SK-N-SH (cell line): ENCODE measurements at places on chromosomes 7 and 10.

GRCh38 chr7:27176962-27177794 is 3.1 kb upstream of the HOXA10 start:
- DNase-seq, result no peak

DNA sequence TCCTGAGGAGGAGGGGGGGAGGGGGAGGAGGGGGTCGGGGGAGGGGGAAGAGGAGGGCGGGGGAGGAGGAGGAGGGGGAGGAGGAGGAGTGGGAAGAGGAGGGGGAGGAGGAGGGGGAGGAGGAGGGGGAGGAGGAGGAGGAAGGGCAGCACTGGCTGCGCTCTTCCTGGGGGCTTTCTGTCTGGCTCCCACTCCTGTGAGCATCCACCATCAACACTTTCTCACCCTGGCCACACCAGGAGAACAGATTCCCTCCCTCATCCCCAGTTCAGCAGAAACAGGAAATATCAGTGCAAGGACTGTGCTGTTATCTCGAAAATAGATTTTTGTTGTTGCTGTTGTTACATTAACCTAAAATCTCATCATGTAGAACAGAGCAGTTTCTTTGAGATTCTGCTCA is 530.5 kb downstream of the ACTR3B start:
- no peak for DNase-seq

DNA sequence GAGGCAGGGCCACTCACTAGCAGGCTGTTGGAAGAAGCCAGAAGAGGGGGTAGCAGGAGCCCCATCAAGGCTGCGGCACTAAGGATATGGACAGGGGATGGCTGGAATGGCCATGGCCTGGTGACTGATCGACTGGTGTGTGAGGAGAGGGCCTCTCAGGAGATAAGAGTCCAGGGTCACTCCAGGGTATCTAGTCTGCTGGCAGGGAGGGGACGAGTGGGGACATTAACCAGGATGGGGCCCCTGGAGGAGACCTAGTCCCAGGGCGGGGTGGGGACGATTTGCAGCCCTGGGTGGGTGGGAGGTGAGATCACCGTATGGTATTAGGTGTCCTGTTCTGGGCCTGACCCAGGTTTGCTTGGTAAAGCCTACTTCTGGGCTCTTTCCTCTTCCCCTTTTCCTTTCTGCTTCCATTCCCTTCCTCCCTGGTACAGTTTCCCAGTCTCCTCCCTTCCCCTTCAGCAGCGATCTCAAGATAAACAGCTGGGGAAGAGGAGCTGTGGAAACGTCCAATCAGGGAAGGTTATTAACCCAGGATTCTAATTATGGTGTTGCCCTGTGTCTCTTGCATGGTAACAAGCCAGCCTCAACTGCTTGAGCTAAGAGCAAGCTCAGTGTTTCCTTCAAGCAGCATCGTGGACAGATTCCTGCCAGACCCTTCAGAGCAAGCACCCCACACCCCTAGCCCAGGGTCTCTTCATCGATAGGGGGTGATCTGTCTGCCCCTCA is 233.2 kb downstream of the RPS24 start:
- DNase-seq, result peak; percentile 69

DNA sequence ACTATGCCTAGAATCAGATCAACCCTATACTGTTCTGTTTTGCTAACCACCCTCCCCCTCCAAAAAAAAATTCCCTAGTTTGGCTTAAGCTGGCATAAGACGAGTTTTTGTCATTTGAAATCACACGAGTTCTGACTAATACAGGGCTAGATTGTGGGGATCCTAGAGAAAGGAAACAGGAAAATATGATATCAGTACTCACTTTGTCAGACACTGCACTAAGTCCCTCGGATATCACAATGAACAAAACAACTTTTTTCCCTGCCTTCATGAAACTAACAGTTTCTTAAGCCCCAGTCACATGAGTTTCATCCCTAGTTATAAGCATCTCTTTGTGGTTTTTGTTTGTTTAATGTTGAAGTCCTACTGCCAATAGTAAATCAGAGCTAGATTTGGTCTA is 118.5 kb downstream of the ITGB8 start:
- no peak for DNase-seq

- no peak for DNase-seq
These were observed 13.2 kb upstream of the MALSU1 start for GRCh38 chr7:23285657-23286646.

GRCh38 chr7:84422790-84423189 is 228.2 kb upstream of the SEMA3A start:
- DNase-seq, result no peak

GRCh38 chr7:30594048-30594539 is 584 bp upstream of the GARS1 start:
- DNase-seq, result peak; percentile 78

- no peak for DNase-seq
These were observed 9.9 kb upstream of the MYO1G start for GRCh38 chr7:44988701-44989100.

- DNase-seq, result no peak
These were observed 14.0 kb downstream of the KNDC1 start for GRCh38 chr10:133173860-133174640.

- DNase-seq, result no peak
These were observed 414.8 kb downstream of the RPS24 start for GRCh38 chr10:78448470-78448869.

- no peak for DNase-seq
These were observed 525.6 kb downstream of the PTPRN2 start for GRCh38 chr7:158061884-158062656.

DNA sequence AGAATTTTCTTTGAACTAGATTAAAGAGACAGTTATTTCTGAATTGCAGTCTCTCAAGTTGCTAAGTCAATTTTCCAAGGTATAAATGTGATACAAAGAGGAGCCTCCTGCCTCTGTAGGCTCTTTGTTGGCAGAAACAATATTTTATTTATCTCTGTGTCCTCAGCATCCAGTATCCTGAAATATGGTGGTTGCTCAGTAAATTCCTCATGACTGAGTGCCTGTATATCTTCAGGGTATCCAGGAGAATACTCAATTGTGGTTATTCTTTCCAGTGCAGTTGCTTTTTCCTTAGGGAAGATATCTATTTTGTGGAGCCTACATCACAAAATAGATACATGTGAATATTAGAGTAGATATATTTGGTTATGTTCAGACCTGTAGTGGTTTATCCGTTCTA is 144.8 kb upstream of the FERD3L start:
- DNase-seq, result no peak

DNA sequence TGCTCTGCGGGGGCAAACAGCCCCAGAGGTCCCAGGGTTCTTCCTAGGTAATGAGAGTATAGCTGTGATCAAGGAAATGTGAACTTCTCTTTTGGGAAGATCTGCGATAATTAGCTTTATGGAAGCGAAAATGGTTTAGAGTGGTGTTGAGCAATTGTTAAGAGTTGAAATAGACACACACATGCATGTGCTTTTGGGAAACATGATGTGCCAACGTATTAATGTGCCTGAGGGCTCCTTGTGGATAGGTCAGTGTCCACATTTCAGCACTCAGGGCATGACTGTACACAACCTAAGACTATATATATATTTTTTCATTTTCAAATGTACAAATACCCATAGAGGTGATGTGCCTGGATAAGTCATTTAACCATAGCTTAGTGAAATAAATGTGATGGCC is 67.0 kb downstream of the GSDME start:
- DNase-seq, result no peak

DNA sequence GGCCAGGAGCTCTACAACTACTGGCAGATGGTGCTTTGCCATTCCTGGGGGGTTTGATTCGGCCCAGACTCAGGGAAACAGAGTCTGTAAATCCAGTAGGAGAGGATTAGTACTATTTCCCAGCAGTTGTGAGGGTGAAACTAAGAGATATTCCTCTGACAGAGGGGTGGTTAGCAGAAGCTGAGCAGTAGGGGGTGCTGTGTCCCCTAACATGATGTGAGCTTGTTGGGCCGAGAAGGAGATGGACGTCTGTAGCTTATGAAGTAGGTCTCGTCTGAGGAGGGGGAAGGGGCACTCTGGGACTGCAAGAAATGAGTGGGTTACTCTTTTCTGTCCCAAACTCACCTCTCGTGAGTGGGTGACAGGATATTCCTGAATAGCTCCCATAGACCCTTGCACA is 179.2 kb upstream of the MBL2 start:
- no peak for DNase-seq

DNA sequence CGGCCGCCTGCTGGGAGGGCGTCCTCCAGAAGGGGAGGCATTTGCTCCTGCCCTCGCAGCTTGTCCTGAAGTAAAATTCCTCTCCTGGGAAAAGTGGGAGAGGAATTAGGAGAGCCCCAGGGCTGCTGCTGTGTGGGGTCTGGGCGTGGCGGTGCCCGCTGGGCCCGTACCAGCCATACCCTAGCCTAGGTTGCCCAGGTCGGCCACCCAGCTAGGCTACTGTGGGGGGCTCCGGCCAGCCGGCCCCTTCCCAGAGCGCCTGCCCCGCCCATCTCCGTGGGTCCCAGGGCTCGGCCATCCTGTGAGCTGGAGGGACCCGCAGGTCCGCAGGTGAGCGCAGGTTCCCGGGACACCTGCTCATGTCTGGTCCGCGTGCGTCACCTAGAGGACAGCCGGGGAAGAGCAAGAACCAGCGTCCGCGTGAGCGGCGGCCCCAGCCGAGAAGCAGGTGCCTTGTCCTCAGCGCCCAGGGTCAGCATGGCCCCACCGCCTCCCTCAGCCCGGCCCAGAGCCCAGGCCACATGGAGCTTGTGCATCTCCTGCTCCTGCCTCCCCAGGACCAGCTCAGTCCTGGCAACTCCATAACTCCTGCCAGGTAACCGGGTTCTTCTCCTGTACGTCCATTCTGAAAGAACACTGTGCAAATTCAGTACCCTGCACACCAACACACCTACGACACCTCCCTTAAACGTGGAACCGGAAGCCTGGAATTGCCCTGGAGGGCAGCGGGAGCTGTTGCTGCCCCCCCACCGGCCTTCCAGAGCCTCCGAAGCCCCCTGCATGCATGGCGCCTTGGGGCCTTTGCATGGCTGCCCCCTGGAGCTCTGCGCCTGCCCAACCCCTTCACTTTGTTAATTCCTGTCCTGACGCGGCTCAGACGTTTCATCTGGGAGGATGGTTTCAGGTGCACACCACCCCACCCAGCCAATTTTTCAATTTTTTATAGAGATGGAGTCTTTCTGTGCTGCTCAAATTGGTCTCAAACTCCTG is 22.8 kb upstream of the FOXL3 start:
- DNase-seq, result peak; percentile 82

- DNase-seq, result no peak
These were observed 42.1 kb downstream of the PANK1 start for GRCh38 chr10:89602919-89603318.
